ENCODE measurements at places on chromosomes 6 and 20.

DNA sequence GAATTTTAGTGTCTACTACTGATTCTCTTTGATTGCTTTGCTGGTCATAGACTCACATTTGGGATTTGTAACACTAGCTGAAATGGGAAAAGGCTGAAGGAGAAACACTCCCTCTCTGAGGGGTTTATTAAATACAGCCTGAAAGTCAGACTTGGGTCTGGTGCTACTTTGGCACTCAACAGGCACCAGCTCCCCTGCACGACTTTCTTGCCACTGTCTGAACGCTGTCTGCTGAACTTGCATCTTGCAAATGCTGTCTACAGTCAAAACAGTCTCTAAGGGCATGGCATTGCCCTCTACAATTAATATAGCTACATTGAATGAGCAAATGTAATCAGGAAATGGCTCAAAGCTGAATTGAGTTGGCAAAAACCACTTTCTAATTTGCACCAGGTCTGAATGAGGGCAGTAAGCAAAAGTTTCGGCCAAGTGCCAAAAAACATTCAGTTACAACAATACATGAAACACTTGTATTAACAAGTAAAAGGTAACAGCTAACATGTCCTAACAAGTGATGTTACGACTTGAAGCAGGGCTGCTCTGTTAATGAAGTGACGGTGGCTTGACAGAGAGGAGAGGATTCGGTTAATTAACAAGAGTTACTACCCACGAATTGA is 119.5 kb downstream of the FOXC1 start:
- DNase-seq, result no peak

GRCh38 chr6:149425754-149426153 is 25.7 kb downstream of the SUMO4 start:
- no peak for DNase-seq

DNA sequence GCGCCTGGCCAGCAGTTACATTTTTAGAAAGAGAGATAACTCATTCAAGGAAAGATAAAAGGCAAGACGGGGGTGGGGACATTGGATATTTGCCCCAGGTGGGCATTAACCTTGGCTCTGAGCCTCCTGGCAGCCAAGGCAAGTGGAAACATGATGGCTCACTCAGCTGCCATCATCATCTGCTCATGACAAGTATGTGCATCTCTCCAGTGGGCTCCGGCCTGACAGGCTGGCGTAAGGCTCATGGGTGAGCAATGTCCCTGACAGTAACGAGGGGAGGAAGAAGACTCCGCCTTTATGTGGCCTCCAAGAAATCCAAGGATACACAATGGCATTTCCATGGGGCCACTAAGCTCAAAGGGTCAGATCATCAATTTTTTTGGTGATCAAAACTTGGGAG is 13.3 kb downstream of the ANKRD60 start:
- no peak for DNase-seq

DNA sequence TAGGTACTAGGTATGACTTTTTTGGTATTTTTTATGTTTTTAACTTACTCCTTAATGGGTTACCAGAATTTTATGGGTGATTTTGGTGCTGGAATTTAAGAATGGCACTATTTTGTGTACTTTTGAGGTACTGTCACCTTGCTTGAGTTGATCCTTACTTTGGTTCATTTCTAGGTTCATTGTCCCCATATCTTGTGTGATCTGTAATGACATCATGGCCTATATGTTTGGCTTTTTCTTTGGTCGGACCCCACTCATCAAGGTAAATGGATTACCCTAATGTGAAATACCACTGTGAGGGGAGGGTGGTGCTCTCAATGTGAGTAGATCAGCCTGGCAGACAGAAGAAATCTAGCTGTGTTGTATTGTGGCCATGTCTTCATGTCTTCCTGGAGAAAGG is 57.9 kb downstream of the CDS2 start:
- DNase-seq, result no peak
